GM12892 (cell line): ENCODE measurements at places on chromosomes 6 and 20.

DNA sequence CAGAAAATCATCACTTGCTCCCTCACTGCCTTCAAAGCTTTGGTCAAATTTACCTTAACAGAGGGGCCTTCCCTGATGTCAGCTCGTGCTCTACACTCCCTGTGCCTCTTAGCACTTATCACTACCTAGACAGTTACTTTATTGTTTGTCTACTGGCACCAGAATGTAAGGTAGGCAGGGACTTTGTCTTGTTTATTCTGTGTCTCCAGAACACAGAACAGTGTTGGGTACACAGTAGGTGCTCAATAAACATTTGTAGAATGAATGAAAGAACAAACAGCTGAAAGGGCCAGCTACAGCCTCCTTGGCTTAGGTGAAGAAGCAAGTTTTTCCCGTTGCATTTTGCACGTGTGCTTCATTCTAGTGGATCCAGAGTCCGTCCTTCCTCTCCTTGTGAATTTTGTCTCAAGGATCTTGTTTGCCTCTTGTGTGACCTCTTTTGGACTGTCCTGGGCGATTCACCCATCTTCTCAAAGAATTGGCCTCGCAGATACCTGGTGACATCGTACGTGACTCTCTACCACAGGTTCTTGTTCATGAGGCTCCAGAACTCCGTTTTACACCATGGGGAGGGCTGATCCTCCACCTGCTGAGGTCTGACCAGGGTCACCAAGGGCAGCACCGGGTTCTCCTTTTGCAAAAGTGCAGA lies 84.2 kb upstream of the ARMC2 start:
- no peak for DNase-seq

DNA sequence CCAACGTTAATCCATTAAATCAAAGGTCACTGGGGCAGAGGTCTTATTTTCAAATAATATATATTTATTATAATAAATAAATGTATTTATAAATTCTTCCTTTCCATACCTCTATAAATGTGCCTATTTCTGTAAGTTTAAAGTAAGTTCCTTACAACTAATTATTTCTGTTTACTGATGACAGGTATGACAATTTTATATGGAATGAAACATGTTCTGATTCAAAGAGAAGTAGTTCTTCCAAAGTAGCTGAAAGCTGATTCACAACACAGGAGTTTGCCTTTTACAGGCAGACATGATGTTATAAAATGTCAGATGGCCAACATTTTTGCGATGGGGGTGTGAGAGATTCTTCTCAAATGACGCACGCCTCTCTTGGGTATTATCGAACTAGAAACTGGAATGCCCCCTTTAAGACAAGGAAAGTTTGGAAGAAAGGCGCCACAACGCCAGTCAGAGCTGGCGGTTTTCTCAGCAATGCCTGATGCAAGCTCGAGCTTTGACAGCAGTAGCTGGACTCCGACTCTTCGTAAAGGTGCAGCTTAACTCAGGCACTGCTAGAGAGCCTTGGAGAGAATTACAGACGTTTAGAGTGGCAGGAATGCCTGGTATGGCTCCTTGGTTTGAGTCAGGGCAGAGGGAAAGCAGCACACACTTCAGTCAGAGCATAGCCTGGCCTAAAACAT lies 92.1 kb downstream of the FOXC1 start:
- DNase-seq = no peak

GRCh38 chr6:143965503-143966171 lies 42.4 kb downstream of the PLAGL1 start:
- DNase-seq = no peak

DNA sequence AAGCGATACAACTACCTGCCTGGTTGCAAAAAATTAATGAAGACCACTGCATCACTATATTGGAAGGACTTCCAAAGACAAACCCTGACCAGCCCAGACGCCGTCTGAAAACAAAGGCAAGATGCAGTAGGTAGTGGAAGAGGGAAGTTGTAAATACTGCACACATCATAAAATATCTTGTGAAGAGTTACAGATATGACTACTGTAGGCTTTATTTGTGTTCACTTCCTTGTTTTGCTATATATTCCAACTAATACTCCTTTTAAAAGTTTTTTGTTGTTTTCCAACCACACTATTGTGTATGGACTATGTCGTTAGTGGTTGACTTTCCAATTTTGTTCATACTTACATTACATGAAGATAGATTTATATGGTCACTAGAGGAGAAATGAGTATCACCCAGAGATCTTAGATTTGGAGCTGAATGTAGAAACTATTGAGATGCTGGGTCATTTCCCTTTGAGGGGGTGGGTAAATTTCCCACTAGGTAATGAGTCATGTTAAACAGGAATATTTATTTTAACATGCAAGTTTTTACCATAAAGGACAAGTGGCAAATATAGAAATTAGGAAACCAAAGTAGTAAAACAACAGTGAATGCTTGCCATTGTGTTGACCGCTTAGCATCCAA lies 16.6 kb upstream of the TXLNB start:
- DNase-seq = no peak

DNA sequence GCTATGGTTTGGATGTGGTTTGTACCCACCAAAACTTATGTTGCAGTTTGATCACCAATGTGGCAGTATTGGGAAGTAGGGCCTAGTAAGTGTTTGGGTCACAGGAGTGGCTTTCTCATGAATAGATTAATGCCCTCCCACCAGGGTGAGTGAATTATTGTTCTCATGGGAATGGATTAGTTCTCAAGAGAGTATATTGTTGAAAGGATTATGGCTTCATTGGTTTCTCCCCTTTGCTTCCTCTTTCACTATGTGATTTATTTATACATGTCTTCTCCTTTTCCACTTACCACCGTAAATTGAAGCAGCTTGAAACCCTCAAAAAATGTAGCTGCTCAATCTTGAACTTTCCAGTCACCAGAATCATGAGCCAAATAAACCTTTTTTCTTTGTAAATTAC lies 10.8 kb downstream of the UFL1 start:
- DNase-seq = no peak

GRCh38 chr6:129243377-129243776 lies 360.4 kb downstream of the LAMA2 start:
- DNase-seq = no peak

GRCh38 chr6:11575408-11576033 lies 38.0 kb downstream of the TMEM170B start:
- no peak for DNase-seq
